ENCODE measurements at places on chromosomes 5 and 9.

DNA sequence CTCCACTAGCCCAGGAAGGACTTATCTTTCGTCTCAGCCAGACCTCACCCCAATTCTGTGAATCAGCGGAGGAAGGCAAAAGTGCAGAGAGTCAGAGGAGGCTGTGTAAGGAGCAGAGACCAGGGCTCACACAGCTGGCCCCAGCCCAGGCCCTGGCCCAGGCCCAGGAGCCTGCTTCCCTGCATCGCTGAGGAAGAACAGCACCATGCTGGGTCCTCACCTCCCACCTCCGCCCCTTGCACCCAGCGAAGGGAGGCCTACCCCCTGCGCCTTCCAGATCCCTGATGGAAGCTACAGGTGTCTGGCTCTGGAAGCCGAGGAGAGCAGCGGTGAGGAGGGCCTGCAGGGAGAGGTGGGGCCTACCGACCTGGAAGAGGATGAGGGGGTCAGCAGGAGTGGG lies 22.3 kb upstream of the SYNPO start:
- no peak for DNase-seq

- DNase-seq: no peak
These were observed 546.1 kb downstream of the NR2F1-AS1 start for GRCh38 chr5:93034621-93035590.

GRCh38 chr9:127353882-127354281 lies 43.1 kb upstream of the SLC2A8 start:
- DNase-seq: no peak

- no peak for DNase-seq
These were observed 357.1 kb downstream of the TRIM32 start for GRCh38 chr9:117044241-117044640.

GRCh38 chr5:902129-902916 lies 9.6 kb downstream of the TRIP13 start:
- no peak for DNase-seq

DNA sequence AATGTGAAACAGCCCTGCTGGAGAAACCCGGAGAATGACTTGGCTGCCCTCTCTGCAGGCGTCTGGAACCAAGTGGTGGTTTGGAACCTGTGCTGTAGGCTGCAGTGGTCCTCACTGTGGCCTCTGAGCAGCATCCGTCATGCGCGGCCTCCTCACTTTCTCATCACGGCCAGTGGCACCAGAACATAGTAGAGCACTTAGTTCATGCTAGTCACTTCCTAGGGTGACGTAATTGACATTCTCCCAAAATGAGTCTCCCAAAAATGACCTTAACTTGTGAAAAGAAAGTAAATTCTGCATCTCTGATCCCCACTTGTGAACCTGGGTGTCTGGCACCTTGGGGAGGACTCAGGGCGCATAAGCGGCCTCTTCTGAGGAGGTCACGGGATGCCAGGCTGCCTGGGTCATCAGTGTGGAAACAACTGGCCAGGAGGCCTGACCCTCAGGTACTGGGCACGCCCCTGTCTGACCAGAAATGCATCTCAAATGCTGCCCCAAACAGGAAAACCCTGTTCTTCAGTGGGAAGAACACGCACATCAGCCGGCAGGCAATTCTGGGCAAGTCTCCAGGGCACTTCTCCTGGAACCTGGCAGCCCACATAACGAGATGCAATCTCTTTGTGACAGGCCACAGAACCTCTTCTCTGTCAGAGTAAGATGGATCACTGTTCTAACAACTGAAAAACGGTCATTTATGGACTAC lies 36.6 kb upstream of the SPTLC1 start:
- DNase-seq: no peak
